ENCODE measurements at places on chromosomes 1 and 21. TPM values are rescaled to one million over a fixed set of nuclear protein-coding genes. Genes with fewer than 3 reads are reported as not detected.

The TAS1R3 gene
- 0.15 TPM for total RNA-seq

The ESRRG gene
- total RNA-seq, result not detected

The KIF21B gene
- total RNA-seq, result 30.3 TPM

The SMCP gene
- total RNA-seq, result not detected

- no peak for DNase-seq
Observed at GRCh38 chr1:159864262-159864661, 1.8 kb upstream of the VSIG8 start.

GRCh38 chr21:32523988-32524719, 61.2 kb downstream of the TCP10L start:
- no peak for DNase-seq

DNA sequence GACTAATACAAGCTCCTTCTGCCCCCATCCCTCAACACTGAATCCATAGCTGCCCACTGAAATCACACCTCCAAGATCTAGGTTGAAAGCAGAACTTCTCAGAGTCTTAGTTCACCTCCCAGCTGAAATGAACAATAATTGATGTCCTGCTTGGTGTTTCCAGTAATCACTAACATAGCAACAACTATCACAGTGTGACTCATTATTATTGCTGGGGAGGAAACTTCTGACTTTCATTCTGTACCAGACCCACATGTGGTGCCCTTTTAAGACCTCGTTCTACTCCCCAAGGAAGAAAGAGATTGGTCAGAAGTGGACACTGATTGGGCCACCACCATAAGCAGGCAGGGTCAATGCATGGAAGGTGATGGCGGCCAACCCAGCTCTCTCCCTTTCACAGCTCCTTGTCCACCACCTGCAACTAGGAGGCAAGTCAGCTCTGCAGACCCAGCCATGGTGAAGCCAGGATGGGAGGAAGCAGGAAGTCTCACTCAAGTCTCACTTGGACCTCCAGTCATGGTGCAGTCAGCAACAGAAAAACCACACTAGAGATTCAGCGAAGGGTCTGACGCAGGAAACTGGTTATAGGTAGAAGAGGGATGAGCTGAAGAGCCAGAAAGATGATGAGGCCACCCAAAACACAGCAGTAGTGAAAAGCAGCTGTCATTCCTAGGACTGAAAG, 720.2 kb downstream of the PTPRU start:
- no peak for DNase-seq

- DNase-seq, result no peak
Observed at GRCh38 chr1:20999525-21000244, 177.0 kb downstream of the EIF4G3 start.

DNA sequence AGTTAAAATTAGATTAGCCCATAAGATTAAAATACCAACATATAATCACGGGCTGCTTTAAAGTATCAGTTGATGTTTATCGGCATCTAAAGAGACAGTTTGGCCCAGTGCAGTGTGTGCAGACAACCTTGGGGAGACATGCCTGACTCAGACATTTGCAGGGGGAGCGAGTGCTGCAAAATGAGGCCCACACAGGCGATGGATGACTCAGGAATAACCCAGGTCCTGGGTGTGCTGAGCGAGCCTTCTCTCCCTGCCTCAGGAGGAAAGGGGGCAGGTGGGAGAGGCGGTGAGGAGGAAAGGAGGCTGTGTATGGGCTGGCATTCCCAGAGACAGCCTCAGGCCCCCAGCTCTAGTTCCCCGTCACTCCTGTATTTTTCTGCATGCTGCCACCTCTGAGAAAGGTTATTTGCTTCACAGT, 9.0 kb downstream of the SLC9A1 start:
- no peak for DNase-seq

GRCh38 chr1:172991674-172992400, 58.9 kb downstream of the TNFSF18 start:
- DNase-seq, result no peak

GRCh38 chr1:64598100-64598571, 128.2 kb downstream of the CACHD1 start:
- DNase-seq, result no peak

GRCh38 chr1:159922511-159923202, 2.6 kb downstream of the TAGLN2 start:
- DNase-seq, result no peak

DNA sequence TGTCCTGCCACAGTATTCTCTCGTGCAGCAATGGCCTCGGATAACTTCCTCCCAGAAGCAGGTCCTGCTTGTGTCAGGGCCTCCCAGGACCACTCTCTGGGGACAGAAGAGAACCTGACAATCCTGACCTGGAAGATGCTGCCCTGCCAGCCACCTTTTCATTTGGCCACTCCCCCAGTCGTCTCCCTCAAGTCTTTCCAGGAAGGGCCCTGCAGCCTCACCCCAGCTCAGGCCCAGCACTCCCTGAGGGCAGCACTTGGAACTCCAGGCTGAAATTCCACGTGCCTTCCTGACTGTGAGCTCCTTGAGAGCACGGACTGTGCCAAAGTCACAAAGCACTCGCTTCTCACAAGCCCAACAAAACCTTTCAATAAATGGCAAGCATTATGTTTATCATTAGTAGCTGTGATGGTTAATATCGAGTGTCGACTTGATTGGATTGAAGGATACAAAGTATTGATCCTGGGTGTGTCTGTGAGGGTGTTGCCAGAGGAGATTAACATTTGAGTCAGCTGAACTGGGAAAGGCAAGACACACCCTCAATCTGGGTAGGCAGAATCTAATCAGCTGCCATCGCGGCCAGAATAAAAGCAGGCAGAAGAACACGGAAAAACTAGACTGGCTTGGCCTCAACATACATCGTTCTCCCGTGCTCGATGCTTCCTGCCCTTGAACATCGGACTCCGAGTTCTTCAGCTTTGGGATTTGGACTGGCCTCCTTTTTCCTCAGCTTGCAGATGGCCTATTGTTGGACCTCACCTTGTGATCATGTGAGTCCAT, 2.3 kb upstream of the CLEC20A start:
- no peak for DNase-seq

GRCh38 chr1:58981392-58981791, 197.5 kb upstream of the JUN start:
- DNase-seq, result no peak

- no peak for DNase-seq
Observed at GRCh38 chr1:157226739-157227138, 88.5 kb upstream of the ETV3 start.

DNA sequence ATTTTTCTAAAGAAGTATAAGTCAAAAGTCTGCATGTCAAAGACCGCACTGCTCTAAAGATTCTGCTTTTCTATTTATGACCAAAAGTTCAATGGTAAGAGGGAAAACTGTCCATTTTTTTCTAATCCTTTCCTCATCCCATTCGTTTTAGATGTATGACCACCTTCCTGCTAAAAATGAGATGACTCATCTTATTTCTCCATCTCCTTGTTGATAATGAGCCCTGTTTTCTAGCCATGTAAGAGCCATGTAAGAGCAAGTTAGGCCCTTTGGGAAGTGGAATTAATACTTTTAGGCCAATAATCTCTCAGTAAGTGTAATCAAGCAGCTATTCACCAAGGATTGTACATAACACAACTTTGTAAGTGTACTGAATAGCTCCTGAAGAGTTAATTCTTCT, 475.6 kb upstream of the B3GALT2 start:
- no peak for DNase-seq

DNA sequence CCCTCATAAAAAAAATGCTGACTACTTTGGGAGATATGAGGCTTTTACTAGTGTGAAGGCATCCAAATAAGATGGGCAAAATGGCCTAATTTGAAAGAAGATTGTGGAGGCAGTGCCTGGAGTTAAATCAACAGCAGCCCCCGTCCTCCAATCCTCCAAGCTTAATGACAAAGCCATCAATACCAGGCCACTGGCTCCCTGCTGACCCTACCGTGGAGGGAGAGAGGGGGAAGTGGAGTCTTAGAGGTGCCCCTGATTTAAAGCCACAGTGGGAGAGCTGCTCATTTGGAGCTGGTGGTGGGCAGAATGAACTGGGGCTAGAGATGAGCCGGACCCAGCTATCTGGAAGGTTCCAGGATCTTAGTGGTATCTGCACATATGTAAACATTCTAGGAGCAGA, 24.3 kb upstream of the KNCN start:
- DNase-seq, result no peak
